ENCODE measurements at places on chromosomes 2 and 18.

GRCh38 chr2:189050165-189050712 lies 76.1 kb downstream of the COL3A1 start:
- DNase-seq, result no peak

DNA sequence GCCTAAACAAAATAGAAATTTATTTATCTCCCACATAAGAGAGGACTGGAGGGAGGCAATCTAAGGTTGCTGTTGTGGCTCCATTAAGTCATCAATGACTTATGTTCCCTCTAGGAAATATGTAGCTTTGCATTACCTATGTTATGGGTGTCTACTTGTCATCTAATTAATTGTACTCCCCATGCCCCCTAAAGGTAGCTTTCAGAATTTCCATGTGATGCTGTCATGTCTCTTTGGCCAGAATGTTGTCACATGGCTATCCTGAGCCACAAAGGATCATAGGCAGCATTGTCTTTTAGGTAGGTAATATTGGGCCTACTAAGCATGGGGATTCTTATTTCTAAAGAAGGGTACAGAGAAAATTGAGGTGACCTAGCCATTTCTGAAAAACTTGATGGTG lies 935.6 kb upstream of the FANCL start:
- no peak for DNase-seq

DNA sequence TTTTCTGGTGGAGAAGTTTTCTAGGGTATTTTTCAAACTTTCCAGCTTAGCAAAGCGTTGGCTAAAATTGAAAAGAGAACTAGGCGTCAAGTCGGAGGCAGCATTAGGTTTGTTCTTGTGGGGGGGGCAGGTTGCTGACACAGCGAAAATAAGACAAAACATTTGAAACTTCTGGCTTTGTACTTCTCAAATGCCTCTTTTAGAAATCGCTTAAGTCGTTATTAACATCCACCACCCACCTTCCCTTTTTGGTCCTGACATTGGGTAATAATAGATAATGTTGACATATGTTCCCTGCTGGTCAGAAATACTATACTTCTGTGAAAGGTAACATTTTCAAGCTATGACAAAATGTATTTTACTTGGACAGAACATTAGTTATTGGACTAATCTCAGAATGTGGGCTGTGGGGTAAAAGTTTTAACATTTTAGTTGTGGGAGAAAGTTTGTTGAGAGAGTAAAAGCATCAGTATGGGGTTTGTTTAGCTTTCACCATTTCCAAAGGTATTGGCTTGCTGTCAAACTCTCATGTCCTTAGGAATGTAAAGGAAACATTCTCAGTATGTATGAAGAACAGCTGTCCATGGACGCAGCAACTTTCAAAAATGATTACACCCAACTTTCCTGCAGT lies 88.1 kb upstream of the ZEB2 start:
- DNase-seq, result no peak

- peak; percentile 44 for DNase-seq
Measured at GRCh38 chr2:65430603-65431420, 1.6 kb downstream of the SPRED2 start.

DNA sequence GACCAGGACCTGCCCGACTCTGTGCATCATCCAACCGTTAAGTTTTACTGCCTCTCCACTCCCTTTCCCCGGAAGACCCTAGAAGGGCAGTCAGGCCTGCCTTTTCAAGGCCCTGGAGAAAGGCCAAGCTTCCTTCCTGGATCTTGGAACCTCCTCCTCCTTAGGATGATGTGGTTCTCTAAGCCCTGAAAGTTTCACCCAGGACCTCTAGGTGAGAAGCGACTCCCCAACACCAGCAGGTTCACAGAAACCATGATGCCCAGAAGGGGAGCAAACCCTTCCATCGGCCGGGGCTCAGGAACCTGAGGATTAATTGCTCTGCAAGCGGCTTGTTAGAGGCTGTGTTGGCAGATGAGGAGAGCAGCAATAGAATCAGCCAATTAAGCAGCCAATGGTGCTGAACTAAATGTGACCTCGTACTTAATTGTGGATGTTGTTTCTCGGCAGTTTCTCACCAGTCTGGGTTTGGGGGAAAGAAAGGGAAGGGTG lies 94.2 kb upstream of the FZD7 start:
- no peak for DNase-seq

DNA sequence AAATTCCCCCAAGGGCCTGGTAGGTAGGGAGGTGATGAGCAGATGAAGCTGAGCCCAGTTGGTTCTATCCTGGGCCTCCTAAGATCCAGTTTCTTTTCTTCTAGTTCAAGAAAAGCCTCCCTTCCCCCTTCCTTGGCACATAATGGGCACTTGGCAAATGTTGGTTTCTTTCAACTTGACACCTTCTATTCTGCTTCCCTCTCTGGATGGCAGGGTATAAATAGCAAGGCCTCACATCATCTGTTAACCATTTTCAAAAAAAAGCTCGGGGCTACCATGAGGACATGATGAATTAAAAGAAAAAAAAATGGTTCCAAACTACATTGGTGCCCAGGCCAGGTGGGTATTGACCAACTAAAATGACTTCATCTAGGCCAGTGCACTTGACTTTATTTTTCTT lies 29.9 kb downstream of the CTAGE1 start:
- no peak for DNase-seq

DNA sequence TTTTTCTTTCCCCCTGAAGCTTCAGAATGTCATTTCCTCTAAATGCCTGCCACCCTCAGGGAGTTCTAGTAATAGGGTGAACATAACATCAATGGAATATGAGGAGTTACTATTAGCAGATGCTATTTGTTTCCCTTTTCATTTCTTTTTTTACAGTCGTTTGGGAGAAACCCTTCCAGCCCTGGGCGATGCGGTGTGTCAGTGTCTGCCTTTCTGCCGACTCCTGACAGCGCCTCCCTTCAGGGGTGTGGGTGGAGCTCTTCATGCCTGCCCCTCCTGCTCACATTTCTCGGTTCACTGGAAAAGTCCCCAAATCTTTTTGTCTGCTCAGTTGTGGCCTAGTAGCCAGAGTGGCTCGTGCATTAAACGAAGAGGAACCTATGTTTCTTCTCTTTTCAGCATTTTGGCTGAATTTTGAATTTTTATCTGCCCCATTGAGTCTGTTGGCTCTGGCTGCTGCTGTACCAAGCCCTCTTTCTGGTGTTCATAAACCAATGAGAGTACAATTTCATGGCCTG lies 72.3 kb downstream of the FMNL2 start:
- no peak for DNase-seq

GRCh38 chr2:19419211-19419880 lies 60.9 kb upstream of the OSR1 start:
- DNase-seq, result no peak

DNA sequence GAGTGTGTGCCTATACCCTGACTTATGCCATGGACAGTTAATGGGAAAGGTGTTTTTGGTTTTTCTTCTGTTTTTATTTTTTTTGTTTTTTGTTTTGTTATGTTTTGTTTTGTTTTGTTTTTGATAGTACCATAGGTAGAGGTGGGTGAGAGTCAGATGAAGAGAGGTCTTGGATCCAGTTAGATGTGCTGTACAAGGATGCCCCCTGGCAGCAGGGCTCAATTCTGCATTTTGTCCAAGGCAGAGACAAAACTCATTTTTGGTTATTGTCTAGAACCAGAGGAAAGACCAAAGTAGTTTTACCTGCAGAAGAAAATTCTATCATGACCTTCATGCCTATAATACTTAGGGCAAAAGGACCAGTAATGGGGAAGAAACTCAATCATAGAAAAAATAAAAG lies 48.5 kb downstream of the SLC5A7 start:
- no peak for DNase-seq

- DNase-seq, result no peak
Measured at GRCh38 chr2:50018292-50018691, 864.0 kb upstream of the FSHR start.

DNA sequence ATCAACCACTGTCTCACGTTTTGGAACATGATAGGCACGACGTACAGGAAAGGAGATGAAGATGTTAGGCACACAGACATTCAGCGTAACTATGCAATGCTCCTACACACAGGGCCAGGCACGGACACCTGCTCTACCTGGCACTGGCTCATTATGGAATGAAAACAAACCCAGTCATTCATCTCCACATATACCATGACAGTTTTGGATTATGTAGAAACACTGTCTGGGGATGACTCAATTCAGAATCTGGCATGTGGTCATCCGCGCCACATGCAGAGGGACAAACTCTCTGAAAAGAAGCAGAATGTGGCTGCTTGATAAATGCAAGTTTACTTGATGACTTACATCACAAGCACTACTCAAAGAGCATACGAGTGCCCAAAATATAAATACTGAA lies 29.5 kb upstream of the NFU1 start:
- no peak for DNase-seq

DNA sequence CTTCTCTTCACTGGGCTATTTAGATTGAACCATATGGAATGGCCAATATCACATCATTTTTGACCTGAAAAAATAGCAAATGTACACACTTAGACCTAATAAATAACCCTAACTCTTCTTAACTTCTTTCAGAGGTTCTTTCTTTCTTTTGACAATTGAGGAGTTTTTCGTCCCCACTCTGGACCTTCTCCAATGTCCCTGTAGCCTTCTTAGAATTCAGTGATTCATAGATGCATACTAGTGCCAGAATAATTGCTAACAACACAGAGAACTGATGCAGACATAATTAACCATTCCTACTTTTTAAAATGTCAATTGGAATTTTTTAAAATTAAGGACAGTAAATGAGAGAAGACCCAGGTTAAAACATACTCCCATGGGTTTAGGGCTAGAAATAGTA lies 20.0 kb downstream of the DAPL1 start:
- DNase-seq, result no peak

GRCh38 chr2:238157506-238158017 lies 1.2 kb upstream of the ERFE start:
- DNase-seq, result no peak

DNA sequence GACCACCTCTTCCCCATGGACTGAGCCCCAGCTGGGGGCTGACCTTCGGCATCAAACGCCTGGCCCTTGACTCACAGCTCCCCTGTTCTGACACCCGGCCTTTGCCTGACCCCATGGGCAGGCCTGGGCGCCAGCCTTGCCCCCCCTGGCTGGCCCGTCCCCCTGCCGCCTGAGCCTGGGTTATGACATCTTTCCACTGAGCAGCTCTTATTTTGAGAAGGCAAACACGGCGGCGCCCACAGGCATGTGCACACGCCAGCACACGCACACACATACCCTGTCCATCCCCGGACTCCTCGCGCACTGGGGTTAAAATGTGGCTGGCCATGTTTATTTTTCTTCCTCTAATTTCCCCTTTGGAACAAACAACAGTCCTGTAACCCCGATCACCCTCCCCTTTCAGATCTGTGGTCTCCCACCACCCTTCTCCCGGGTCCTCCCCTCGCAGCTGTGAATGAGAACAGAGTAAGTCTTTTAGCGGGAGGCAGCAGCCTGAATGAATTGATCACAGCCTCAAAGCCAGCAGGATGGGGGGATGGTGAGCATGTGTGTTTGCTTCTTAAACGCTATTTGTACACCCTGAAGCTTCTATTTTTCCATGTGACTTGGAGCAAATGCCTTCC lies 11.8 kb upstream of the ATOH8 start:
- no peak for DNase-seq

DNA sequence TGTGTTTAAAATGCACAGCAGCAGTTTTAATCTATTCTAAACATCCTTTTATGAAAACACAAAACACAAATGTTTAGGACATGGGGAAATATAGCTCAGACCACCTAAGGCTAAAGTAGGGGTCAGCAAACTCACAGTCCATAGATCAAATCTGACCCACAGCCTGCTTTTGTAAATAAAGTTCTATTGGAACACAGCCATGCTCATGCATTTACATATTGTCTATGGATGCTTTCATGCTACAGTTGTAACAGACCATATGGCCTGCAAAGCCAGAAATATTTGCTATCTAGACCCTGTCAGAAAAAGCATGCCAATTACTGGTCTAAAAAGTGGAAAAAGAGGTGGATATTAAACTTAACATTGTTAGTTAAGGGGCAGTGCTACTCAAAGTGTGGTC lies 1105.4 kb upstream of the KLHL29 start:
- no peak for DNase-seq

DNA sequence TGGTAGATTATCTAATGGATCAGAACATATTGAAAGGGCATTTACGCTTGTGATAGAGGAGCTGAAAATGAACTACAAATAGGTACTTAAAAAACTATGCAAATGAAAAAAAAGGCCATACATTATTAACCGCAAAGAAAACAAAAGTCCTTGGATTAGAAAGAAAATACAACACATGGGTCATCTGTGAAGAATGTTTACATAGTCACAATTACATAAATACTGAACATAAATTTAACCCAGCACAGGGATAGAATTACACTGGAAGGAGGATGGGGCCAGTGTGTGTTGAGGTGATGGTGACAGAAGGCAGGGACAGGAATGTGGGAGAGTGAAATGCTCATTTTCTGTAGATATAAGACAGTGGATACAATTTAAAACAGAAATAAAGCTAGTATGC lies 6.6 kb downstream of the NTSR2 start:
- no peak for DNase-seq

DNA sequence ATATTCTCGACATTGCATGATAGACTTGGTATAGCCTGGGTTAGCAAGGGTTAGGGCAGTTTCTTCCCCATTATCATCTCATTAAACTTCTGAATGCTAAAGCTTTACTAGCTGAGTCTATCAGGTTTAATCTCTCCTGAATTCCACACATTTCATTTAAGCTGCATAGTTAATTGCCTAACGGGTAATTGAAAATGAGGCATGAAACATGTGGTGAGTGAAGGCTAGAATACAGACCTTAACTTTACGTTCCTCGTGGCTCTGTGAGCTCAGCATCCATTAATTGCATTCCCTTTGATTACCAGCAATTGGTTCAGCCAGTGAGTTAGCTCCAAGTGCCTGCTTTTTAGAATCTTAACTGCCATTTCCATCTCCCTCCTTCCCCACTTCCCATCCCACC lies 126.5 kb upstream of the MEX3C start:
- no peak for DNase-seq

- DNase-seq, result peak; percentile 61
Measured at GRCh38 chr2:219002395-219003266, 9.4 kb upstream of the CRYBA2 start.

GRCh38 chr2:12602661-12603060 lies 114.1 kb upstream of the TRIB2 start:
- no peak for DNase-seq

GRCh38 chr2:100703739-100704138 lies 116.2 kb upstream of the NPAS2 start:
- no peak for DNase-seq

GRCh38 chr2:172623249-172623965 lies 67.5 kb downstream of the PDK1 start:
- no peak for DNase-seq

DNA sequence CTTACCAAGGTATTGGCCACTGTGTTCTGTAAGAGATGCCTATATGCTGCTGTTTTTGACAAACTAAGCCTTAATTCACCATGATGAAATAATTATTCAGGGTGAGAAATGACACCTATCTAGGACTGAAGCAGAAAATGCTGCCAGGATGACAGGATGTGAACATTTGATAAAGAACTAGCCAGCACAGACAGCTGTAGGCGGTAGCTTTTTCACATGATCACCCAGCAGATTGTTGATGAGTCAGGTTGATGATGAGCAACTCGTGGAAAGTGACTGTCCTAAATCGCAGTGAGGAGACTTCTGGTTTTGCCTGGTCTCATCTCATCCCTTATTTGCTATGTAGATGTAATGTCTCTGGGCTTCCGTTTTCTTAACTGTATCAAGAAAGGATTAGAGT lies 144.1 kb downstream of the PRPF40A start:
- DNase-seq, result peak; percentile 41

GRCh38 chr2:171056307-171056706 lies 104.4 kb downstream of the TLK1 start:
- DNase-seq, result no peak
